ENCODE measurements at places on chromosomes 4 and X.
A peak's percentile ranks its signal among the peaks of the same experiment; 100 is the strongest.

GRCh38 chr4:159227378-159227777 is 124.5 kb downstream of the RAPGEF2 start:
- no peak for DNase-seq

GRCh38 chrX:26651755-26652154 is 435.8 kb downstream of the MAGEB5 start:
- no peak for DNase-seq

- no peak for DNase-seq
Observed at GRCh38 chr4:187983746-187984145, 11.8 kb upstream of the ZFP42 start.

DNA sequence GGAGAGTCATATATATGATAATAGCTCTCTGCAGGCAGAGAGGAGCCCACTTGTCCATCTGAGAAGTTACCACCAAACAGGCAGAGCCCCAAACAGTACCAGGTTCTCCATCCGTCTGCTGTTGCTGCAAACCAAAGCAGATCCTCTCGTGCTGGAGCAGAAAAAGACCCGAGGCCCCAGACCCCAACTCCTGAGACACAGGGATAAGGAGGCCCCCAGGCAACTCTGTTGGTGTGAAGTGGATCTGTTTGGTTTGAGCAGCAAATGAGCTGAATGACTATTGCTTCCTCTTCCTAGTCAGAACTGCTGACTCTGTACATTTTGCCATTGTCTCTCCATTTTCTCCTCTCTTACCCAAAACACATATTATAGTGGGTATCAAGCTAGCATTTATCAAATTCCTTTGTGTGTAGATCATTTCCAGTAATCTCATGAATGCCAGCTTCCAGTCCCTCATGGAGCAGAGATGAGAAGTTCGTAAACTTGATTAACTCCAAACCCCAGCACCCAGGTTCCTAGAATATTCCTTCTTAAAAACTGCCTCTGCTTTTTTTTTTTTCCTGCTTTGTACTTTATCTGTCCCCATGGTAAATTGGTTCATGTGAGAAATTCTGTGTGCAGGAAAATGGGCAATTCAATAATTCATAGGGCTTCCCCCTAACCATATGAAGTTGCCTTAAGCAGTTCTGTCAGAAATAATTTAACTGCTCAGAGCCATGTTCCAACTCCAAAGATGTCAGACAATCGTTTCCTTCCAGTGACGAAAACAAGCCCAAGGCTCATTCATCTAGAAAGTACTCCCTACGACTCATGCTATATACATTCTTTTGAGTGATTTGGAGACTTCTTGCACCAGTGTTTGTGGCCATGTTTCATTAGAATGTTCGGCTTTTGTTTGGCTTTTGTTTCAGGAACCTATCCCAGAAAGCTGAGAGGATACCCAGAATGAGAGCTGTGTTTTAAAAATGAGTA is 98.6 kb upstream of the ATXN3L start:
- no peak for DNase-seq

GRCh38 chr4:77433418-77433733 is 172.2 kb upstream of the CXCL13 start:
- DNase-seq = no peak

DNA sequence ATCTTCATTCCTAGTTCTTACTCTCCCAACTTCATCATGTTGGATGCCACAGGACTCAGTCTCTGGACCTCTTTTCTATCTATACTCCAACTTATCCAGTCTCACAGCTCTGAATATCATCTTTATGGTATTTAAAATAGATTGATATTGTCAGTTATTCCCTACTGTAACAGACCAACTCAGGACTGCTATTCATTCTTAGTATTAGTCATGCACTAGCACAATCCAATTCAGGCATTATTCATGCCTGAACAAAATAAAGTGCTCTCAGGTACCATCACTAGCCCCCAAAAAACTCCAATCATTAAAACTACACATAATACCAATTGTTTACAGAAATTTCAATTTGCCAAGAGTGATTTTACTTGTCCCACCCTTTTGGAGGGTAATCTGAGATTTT is 37.7 kb downstream of the FRYL start:
- DNase-seq = no peak

- DNase-seq = no peak
Observed at GRCh38 chr4:175823015-175823742, 11.1 kb upstream of the GPM6A start.

- DNase-seq = no peak
Observed at GRCh38 chrX:68415316-68415715, 18.0 kb downstream of the OPHN1 start.

- no peak for DNase-seq
Observed at GRCh38 chr4:21628116-21628670, 320.4 kb downstream of the KCNIP4 start.

DNA sequence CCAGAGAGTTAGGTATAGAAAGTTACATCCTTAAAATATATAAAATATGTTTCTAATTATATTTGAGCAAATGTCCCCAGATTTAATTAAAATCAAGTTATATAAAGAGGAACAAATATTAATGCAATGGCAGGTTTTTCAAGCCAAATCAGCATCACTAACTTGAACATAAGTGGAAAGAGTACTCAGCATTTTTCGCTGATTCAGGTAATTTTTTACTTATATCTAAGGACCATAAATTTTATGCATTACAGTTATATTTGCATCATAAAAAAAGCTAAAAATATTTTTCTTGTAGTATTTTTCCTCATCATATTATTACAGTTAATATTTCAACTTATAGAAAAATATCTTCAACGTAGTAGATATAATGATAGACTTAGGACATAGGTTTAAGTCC is 1047.4 kb downstream of the FAM133A start:
- DNase-seq = no peak

GRCh38 chrX:68417651-68418050 is 15.6 kb downstream of the OPHN1 start:
- no peak for DNase-seq

DNA sequence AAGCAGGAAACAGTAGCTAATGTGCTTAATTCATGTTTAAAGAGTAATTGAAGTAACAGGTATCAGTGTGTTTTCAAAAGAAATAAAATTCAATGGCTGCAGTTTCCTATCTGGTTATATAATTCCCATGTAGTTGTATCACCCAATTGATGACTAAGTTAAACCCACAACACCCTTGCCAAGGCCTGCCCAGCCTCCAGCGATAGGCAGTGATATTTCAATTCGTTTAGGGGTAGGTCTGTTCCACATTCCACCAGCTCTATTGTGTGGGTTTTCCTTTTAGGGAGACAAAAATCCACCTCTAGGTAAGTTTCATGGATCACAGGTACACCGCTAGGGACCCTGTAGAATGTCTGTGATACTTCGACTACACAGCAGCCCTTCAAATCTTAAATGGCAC is 24.7 kb upstream of the MXRA5 start:
- DNase-seq = no peak

- DNase-seq = no peak
Observed at GRCh38 chr4:152206185-152206584, 329.7 kb downstream of the FBXW7 start.

DNA sequence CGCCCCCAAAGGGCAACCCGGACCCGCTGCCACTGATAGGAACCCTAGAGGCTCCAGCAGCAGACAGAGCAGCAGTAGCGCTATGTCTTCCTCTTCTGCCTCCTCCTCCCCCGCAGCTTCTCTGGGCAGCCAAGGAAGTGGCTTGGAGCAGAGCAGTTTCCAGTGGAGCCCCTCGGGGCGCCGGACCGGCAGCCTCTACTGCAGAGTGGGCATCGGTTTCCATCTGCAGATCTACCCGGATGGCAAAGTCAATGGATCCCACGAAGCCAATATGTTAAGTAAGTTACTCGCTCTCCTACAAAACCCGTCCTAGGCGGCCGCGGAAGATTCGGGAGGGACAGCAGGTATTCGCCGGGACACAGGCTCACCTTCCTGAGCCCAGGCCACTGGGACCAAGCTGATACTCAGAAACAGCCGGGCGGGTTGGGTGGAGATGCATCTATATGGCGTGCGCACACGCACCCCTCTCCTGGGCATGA is 477 bp downstream of the FGF5 start:
- peak; percentile 33 for DNase-seq

DNA sequence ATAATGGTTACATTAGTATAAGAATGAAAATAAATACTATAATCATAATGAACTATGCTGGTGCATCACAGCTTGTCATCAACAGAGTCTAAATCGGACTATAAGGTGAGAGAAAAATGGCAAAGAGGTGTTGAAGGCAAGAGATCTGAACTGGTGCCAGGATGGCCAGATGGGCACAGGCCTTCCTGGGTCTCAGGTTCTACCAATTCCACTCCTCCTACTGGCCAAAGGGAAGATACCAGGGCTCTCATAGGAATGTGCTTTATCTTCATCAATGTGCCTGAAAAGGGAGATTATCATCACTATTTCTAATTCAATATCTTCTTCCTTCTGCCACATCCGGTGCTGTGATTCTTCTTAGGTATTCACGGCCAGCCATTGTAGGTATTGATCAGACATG is 107.6 kb downstream of the GASK1B start:
- DNase-seq = no peak

DNA sequence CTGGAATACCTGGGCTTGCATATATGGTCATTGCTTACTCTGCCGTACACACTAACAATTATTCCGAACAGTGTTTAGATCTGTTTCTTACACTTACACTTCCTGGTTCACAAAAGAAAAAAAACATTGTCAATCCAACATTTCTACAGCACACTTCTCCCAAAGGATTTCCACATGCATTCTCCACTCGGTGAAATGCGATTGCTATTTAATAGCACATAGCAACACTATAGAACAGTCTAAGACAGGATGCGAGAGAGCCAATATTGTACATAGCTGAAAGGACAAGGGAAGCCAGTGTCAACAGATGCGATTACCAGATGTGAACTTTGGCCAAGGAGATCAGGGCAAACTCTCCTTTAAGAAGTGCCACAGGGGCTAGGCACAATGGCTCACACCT is 220.7 kb upstream of the GPC4 start:
- no peak for DNase-seq

GRCh38 chrX:79181401-79181800 is 36.9 kb downstream of the GPR174 start:
- DNase-seq = peak; percentile 29

DNA sequence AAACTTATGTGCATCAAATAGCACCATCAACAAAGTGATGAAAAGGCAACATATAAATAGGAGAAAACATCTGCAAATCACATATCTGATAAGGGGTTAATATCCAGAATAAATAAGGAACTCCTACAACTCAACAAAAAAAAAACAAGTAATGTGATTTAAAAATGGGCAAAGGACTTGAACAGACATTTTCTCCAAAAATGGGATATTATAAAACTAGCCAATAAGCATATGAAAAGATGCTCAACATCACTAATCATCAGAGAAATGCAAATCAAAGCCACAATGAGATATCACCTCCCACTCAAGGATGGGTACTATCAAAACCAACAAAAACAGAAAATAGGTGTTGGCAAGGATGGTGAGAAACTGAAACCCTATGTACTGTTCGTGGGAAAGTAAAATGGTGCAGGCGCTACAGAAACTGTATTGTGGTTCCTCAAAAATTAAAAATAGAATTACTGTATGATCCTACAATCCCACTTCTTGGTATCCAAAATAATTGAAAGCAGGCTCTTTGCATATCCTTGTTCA is 2.4 kb downstream of the DNAJB14 start:
- no peak for DNase-seq

GRCh38 chr4:168019019-168019651 is 73.2 kb upstream of the ANXA10 start:
- DNase-seq = no peak

DNA sequence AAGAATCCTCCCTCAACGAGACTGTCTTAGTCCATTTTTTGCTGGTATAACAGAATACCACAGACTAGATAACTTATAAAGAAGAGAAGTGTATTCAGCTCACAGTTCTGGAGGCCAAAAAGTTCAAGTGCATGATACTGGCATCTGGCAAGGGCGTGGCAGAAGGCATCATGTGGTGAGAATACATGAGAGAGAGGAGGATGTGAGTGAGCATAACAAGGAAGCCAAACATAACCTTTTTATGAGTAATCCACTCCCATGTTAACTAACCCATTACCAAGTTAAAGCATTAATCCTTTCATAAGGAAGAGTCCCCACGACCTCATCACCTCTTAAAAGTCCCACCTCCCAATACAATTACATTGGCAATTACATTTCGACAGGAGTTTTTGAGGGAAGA is 504.6 kb downstream of the IQCM start:
- no peak for DNase-seq

DNA sequence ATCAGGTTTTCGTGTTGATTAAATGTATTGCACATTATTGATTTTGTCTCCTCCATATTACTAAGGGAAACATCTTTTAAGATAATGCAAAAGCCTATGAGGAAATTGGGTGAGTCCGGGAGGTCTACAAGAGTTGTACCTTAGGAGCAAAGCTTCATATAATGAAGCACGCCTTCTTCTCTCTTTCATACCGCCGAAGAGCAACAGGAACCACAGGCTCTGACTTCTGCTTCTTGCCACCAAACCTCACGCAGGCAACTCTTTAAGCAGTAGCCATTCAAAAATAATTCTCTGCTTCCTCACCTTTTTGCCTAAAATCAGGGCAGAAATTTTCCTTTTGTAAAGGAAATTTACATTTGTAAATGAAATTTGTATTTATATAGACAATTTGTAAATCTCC is 139.6 kb downstream of the SPRY1 start:
- DNase-seq = no peak

DNA sequence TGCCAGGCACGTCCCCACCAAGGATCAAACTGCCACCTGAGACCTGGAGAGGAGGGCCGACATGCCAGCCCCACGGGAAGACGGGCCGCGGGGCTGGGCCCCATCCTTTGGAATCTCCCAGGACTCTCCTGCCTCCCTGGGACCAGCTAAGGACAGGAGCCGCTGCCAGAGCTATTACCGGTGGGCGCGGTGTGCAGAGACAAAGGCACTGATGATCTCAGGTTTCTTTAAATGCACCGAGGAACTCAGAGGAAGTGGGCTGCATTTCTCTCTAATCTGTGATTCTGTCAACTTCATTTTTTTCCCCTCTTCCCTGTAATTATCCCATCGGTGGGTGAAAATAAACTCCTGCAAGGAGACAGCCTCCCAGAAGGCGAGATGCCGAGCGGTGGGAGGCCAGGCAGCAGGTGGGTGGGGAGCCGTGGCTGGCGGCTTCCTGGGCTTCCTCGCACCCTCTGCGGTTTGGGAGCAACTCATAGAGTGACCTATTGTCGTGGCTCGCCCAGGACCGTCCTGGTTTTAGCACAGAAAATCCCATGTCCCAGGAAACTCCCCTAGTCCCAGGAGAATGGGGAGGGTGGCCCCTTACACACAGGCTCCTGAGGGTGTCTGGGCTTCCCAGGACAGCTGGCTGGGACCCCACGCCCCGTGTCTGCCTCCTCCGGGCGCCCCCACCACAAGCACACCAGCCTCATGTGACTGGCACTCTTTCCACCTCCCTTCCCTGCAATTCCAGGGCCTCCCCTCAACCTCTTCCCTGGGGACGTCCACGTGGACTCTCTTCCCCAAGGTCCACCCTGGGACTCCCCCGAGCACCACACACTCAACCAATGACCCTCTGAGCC is 62.3 kb upstream of the ADRA2C start:
- DNase-seq = no peak

DNA sequence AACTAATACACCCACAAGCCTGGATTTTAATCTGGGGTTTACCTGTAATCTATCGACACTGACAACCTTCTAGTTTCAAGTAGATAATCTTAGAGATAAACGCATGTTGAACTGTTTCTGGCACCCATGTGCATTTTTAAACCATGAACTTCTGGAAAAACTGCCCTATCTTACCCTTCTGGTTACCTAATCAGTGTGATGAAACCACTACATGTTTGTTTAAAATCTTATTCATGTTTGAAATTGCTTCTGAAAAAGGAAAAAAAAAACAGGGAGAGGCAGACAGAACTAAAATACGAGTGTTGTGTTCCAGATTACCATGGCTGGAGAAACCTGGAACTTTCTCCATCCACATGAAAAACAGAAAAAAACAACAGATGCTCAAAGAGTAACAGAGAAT is 139.3 kb downstream of the MID1IP1 start:
- DNase-seq = no peak
